PC-3 (cell line): ENCODE measurements at places on chromosomes 13 and 19.

GRCh38 chr19:13526552-13526951 is 20.3 kb upstream of the CACNA1A start:
- DNase-seq, result peak; percentile 51

GRCh38 chr19:38394488-38394887 is 6.0 kb downstream of the SPRED3 start:
- DNase-seq, result no peak

DNA sequence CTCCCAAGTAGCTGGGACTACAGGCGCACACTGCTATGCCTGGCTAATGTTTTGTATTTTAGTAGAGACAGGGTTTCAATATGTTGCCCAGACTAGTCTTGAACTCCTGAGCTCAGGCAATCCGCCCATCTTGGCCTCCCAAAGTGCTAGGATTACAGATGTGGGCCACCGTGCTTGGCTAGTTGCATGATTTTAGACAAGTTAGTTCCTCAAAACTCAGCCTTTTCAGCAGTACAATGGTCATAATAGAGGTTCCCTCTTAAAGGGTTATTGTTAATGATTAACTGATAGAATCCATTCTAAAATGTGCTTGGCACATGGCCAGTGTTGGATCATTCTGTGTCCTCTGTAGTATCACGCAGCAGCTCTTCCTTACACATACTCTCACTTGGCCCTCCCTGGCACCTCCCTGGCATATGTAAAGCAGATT is 19.5 kb upstream of the IFT88 start:
- DNase-seq, result no peak

DNA sequence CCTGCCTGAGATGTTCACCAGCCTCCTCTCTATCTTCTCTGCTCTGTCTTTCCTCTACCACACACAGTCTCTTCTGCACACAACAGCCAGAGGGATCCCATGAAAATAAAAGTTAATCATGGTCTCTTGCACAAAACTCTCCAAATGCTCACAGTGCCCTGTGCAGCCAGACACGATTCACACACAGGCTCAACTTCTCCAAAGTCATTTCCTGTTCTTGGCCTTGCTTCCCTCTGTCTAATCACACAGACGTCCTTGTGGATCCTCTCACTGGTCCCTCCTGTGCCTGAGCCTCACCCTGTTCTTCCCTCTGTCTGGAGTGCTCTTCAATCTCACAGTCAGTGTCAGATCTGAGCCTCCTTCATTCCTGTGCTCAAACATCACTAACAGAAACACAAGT is 7.8 kb downstream of the SIGLEC12 start:
- no peak for DNase-seq

- DNase-seq, result peak; percentile 67
Observed at GRCh38 chr13:99124794-99125316, 75.8 kb upstream of the UBAC2 start.

- no peak for DNase-seq
Observed at GRCh38 chr13:28637714-28638355, 21.1 kb upstream of the POMP start.

GRCh38 chr13:114128624-114129522 is 3.5 kb downstream of the RASA3 start:
- peak; percentile 77 for DNase-seq

DNA sequence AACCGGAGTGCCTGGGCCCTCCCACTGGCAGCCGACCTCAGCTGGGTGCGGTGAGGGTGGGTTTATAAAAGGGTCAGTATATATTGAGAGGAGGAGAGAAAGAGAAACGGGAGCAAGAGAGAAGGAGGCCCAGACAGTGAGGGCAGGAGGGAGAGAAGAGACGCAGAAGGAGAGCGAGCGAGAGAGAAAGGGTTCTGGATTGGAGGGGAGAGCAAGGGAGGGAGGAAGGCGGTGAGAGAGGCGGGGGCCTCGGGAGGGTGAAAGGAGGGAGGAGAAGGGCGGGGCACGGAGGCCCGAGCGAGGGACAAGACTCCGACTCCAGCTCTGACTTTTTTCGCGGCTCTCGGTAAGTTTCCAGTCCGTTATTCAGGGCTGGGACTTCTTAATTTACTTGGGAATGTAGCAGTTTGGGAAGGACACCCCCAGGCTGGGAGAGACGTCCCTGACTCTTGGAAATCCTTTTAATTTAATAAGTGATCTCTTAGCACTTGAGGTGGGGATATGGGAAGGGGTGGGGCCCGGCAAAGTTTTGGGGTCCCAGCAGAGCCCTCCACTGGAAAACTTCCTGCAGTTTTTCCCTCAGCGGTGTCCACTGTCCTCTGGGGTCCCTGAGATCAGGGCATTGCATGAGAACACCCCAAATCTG is at the start of gene EMP3:
Gene EMP3, plus strand, starts transcription at position 288 of the 646 bp plus-strand sequence. CDS start 1,293 bp downstream, outside the sequence.
- peak; percentile 56 for DNase-seq
